Head of caudate nucleus (tissue), 42 donors: ENCODE measurements at places on chromosomes 1 and 21.

DNA sequence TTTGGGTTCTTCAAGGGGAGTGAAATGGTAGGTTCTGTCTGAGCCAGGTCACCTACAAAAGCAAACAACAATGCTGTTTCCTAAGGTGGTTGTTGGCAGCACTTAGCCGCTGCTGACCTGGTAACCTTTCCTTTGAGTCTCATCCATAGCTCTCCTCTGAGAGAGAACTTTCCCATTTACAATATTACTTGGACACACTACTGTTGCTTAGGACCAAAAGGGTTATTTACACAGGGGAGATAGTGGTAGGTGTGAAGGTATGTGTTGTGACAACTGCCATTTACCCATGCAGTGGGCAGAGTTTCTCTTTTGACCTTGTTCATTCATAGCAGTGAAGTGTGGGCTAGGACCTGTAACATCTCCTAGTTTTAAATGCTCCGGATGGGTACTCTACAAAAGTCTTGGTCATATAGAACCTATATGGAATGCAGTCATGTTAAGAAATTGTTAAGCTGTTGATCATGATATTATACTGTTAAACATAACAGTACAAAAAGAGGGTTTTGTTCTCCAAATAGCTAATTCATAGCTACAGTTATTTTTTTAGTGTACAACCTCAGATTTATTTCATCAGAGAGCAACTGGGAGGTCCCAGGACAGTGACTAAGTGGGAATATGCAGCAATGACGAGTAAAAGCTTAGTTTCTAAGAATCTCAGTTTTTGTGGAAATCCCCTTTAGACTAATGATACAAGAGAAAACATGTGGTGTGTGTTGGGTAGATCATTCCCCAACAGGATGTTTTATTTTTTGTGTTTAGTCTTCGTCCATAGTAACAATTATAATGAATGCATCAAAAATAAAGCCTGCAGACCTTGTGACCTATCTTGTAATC is 219.7 kb downstream of the NFIA start:
- DNase-seq, result no peak

DNA sequence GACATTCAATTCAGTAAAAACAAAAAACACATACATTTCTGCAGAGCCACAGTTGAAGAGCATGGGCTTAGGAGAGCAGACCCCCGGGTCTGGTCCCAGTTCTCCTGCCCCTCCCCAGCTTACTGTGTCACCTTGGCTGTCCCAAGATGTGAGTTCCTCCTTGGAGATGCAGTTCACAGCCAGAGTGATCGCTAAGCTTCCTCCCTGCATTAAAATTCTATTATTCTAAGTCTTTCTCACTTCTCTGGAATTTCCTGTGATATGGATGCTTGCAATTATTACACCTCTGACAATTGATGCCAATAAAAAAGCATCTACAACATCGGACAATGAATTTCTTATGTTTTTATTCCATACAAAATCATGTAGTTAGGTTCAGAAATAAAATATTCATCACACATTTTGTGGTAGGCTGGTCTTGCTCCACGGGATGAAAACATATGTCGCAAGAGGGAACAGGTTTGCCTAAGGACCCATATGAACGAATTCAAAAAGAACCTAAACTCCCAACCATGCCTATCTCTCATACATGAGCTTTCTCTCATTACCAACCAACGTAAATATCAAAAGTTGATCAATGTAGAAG is 328.5 kb upstream of the RUNX1 start:
- no peak for DNase-seq

- no peak for DNase-seq
Measured at GRCh38 chr1:27630859-27631491, 4.0 kb downstream of the FGR start.

GRCh38 chr1:51961231-51961630 is 29.3 kb downstream of the RAB3B start:
- DNase-seq, result no peak

- no peak for DNase-seq
Measured at GRCh38 chr1:54142146-54142900, 10.5 kb downstream of the CDCP2 start.

DNA sequence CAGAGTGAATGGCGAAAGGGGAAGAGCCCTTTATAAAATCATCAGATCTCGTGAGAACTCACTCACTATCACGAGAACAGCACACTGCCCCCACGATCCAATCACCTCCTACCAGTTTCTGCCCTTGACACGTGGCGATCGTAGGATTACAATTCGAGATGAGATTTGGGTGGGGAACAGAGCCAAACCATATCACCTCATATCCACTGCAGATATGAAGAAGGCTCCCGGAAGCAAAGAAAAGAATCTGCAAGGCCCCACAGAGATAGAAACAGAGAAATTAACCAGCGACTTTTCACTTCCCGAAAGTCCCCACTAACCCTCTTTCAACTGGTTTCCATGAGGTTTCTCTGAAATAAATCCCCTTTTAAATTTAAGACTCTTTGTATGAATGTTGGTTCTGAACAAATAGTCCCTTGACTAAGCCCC is 86.2 kb upstream of the IRF2BP2 start:
- no peak for DNase-seq

DNA sequence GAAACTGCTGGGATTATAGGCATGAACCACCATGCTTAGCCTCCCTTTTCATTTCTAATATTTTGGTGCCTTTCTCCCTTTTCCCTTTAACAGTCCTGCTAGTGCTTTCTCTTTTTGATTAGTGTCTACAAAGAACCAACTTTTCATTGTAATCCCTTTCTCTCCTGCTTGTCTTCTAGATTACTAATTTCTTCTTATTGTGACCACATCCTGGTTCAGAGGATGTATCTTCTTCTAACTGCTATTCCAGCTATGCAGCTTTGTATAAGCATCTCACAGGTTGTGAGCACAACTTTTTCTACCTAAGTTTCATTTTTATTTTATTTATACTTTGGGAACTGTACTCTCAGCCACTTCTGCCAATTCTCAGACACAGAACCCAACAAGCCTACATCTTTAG is 14.7 kb downstream of the ZNF648 start:
- DNase-seq, result no peak

DNA sequence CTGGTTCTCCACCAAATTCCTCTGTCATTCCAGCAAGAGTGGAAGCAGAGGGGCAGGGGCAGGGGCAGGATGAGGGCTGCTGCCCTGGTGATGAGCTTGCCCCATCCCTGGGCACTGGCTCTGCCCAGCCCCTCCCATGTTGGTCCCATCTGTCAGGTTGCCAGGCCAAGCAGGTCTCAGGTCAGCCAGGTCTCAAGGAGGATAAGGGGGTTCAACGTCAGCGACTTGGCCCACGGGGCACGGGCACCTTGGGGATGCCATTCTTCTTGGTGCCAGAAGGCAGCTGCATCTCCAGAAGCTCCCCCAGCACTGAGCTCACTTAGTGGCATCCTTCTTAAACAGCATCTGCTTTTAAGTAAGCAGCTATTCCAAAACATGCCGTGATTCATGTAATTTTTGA is 133.1 kb downstream of the AJAP1 start:
- no peak for DNase-seq

- no peak for DNase-seq
Measured at GRCh38 chr1:151562661-151563060, 22.6 kb downstream of the TUFT1 start.

DNA sequence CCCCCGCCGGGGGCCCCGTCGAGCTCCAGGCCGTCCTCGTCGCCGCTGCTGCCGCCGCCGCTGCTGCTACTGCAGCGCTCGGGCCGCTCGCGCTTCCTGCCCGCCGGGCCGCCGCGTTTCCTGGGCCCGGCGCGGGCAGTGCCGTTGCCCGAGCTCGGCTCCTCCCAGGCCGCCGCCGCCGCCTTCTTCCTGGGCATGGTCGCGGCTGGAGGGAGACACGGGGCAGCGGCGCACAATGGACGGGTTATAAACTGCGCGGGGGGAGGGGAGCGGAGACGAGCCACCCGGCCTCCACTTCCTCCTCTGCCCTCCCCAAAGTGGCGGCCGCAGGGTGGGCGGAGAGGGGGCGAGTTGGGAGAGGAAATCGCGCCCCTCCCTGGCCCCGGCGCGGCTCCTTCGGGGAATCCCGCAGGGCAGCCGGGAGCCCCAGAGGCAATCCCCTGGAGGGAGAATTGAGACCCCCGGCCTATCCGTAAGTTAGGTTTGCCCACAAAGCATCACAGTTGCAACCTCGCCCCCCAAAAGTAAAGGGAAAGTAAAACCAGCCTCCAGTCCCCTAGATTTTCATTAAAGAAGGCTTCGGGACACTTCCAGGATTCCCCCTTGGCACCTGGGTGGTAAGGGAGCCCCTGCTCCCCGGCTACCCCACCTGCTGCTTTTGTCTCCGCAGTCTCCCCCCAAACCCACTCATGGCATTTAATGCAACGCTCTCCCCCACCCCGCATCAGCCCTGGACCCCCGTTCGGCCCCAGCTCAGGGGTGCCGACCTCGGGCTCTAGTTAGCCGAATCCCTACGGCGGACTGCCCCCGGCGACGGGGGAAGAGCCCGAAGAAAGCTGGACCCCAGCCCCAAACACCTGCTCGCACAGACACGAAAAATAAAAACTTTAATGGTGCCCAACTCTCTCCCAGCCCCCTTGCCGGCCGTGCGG is 893 bp downstream of the RCC2 start:
- DNase-seq, result peak; percentile 60

GRCh38 chr1:241208910-241209379 is 148.1 kb downstream of the RGS7 start:
- no peak for DNase-seq

DNA sequence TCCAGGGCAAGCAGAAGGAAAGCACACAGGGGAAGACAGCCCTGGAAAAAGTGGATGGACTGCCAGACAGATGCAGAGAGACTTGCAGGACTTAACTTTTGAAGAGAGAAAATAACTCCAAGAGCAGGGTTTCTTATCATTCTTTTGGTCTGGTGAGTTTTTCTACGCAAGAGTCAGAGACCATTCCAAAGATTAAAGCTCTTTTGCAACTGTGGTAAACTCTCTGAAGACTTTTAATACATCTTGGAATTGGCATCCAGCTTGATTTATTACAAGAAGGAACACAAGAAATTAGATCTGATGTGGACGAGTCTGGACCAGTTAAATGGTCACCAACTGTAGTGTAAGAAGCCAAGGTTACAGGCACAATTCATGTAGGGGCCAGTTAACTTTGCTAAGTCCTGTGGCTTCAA is 153.4 kb downstream of the SIPA1L2 start:
- no peak for DNase-seq

DNA sequence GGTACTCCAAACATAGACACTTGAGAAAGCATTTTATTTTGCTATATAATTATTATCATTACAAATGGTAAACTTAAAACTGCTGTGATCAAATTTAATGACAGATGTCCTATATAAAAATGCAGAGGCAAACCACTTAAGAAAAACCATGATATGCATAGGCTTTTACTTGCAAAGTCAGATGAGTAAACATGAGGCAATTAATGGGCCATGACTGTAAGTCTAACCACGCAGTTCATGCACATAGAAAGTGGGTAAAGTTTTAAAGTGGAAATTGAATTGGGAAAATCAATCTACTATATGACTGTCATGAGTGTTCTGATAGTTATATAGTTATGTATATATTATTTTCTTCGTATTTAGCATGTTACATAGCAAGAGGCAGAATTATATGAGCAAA is 219.2 kb downstream of the PTPRC start:
- no peak for DNase-seq

GRCh38 chr1:39969531-39970270 is 14.8 kb downstream of the MFSD2A start:
- DNase-seq, result no peak

DNA sequence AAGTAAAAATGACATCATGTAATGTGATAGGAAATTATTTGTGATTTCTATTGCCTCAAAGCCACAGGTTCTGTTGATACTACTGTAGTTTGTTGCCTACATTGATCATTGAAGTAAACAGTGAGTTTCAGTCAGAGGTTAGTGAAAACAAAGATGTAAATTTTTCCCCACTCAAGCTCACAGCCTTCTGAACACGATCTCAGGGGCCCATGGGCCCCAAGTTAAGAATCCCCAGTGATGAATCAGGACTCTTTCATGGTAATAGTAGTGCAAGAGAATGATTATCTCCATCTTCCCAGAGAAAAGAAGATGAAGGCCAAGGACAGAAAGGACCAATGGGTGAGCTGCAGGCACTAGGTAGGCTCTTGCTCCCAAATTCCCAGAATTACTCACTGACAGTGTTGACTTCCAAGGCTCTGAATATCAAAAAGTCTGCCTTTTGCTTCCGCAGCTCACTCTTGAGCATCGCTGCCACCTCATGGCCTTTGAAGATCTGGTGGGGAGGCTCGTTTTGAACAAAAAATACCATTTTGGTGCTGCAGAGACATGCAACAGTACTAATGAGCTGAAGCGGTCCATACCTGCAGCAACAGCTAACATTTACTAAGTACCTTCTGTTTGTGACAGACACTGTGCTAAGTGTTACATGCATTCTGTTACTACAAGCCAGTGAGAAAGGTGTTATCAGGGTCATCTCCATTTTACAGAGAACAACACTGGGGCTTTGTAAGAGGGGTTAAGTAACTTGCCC is 113.3 kb downstream of the KIAA0319L start:
- peak; percentile 36 for DNase-seq

DNA sequence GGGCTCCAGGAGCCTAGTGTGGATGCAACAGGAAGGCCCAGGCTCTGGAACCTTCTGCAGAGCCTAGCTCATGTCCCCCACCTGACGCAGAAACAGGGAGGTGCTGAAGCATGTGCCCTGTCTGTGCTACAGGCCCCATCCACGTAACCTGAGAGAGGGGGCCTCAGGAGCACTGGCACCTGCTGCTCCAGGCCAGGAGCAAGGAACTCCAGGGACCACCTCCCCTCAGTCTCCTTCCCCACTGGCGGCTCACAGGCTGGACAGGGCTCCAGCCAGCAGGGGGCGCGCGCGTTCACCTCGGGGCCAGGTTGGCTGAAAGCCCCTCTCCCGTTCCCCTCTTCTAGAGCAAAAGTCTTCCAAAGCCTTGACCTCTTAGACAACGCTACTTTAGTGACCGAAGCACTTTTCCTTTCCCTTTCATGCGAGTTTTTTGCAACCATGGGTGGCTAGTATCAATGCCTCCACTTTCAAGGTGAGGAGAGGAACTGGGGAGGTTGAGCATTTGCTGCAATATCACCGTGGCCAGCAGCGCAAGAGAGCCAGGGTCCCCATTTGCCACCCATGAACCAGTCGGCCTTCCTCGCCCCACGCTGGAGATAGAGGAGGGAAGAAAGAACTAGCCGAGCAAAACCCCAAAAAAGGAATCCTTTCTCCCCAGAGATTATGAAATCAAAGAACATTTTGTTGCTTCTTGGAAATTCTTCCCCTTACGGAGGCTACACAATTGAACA is 52.4 kb upstream of the GPR157 start:
- peak; percentile 76 for DNase-seq

DNA sequence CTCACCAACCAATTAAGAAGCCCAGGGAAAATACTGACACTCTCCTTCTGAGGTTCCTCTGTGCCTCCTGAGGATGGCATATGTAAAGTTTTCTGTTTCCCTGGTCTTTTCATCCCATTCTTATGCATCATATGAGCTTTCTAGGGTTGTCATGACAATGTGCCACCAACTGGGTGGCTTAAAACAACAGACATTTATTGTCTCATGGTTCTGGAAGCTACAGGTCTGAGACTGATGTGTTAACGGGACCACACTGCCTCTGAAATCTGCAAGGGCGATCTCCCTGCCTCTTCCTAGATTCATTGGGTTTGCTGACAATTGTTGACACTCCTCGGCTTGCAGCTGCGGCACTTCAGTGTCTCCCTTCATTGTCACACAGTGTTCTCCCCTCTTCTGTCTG is 308.4 kb downstream of the RGS7 start:
- no peak for DNase-seq
